ENCODE measurements at places on chromosomes 1 and 21.
A peak's percentile ranks its signal among the peaks of the same experiment; 100 is the strongest.

- DNase-seq, result no peak
Observed at GRCh38 chr1:203202431-203203245, 16.1 kb upstream of the CHI3L1 start.

- DNase-seq, result no peak
Observed at GRCh38 chr1:64469116-64469976, 583 bp upstream of the CACHD1 start.

DNA sequence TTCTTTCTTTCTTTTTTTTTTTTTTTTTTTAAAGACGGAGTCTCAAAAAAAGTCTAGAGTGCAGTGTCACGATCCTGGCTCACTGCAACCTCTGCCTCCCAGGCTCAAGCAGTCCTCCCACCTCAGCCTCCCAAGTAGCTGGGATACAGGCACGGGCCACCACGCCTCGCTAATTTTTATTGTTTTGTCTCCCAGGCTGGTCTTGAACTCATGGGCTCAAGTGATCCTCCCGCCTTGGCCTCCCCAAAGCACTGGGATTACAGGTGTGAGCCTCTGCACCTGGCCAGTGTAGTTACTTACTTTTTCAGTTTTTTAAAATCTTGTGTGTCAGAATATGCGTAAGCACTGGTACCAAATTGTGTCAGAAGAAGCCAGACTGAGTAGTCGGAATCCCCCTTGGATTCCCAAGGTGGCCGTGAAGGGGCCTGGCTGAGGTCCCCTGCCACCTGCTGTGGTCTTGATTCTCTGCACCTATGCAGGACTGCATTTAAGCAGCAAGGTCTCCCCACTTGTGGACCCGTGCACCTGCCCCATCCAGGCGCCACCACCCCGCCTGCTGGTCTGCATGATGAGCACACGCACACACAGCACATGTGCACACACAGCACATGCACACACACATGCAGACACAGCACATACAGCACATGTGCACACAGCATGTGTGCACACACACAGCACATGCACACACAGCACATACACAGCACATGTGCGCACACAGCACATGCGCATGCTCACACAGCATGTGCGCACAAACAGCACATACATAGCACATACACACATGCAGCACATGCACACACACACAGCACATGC, 47.5 kb downstream of the PCNT start:
- no peak for DNase-seq

GRCh38 chr1:32232558-32233304, 10.5 kb downstream of the EIF3I start:
- DNase-seq, result no peak

DNA sequence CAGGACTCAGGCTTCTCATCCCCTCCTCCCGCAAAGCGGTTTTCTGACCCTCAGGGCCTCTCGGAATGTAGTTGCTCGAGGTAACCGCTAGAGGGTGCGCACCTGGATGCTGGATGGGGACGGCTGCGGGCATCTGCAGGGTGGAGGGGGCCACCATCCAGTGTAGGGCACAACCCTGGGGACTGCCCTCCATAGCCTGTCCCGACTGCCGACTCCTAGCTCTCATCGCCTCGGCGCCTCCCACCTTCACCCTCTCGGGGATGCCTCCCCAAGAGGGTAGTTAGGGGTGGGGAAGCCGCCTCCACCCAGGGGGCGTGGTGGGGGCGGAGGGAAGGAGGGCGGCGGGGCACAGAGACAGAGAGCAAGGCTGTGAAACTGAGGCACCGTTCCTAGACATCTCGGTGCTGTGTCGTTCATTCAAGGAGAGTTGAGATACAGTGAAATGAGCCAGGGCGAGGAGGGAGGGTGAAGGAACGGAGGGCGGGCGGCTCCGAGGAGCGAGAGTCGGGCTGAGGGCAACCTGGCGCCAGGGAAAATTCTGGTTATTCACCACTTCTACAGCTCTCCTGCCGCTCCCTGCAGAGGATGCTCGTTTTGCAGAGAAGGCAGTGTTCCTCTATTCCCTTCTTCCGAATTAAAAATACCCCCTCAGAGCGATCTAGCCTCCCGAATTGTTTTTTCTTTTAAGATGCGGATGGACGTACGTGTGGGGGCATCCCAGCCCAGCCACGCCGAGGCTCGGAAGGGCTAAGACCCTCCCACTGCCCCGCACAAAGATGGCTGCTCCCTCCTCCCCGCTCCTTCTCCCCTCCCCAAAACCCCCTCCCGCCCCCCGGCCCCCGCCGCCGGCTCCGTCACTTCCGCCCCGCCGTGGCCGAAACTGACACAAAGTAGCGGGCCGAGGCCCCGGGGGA, at the start of gene ATP8B2:
TSS of gene ATP8B2 (plus strand) at position 857 of the 914 bp plus-strand sequence. CDS start 2,617 bp downstream, outside the sequence.
- DNase-seq, result peak; percentile 85

DNA sequence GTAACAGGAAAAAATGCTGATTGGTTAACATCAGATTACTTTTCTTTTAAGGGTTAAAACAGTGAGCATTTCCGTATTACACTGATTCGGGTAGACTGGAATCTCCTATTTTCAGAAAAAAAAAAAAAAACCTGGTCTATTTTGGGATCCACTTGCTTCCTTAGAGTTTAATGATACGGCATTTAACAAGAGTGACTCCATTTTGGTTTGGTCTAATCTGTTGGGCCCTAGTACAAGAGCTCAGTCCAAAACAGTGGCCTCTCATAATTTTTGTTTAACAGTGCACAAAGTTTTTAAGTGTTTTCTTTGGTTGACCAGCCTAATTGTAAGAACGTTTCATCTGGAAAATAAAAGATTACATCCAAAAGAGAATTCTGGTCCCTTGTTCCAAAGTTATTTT, 120.2 kb downstream of the NRDC start:
- no peak for DNase-seq

DNA sequence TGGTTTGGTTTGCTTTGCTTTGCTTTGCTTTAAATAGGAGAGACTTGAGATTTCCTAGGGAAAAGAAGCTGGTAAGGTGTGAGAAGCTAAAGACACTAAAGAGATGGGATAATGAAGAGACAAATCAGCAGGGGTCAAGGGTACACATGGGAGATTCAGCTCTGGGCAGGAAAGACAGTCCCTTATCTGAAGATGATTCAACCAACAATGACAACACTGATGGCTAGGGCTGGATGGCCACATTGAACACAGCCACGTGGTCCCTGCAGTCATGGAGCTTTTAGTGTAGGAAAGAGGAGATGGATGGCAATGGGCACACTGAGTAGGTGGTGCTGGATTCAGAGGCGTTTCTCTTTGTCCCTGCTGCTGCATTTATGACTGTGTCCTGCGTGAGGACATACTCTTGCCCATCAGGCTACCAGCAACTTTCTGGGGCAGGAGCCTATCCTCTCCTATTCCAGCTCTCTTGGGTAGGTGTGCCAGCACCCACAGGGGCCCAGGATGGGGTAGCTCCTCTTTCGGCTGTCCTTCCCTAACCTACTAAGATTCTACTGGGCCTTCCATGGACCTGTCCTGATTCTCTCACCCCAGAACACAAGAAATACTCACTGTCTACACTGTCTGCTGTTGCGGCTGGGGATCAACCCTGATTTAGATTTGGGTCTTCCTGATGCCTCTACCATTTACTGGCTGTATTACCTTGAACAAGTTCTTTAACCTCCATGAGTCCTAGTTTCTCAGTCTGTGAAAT, 1.4 kb upstream of the SHISA4 start:
- DNase-seq, result no peak

- no peak for DNase-seq
Observed at GRCh38 chr1:14310476-14310875, 288.0 kb upstream of the KAZN start.

- no peak for DNase-seq
Observed at GRCh38 chr1:43372172-43372571, 4.4 kb upstream of the ELOVL1 start.

- DNase-seq, result no peak
Observed at GRCh38 chr1:215003686-215004085, 78.9 kb upstream of the KCNK2 start.

DNA sequence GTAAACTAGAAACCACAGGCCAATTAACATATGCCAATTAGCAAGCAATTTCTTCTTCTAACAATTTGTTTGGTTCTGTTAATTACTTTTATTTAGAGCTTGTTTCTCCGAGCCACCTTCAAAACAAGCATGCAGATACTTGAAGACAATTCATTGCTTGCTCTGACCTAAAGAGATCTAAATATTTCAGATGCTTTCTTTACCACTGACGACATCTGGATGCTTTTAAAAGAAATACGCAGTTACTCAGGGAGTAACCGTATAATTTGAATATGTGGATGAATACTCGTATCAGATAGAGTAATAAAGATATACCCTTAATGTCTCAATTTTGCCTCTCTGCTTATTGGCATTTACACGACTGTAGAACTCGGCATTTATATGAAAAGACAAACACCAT, 390.0 kb downstream of the DISC1 start:
- no peak for DNase-seq

- no peak for DNase-seq
Observed at GRCh38 chr1:158932171-158932570, 819 bp downstream of the PYHIN1 start.

DNA sequence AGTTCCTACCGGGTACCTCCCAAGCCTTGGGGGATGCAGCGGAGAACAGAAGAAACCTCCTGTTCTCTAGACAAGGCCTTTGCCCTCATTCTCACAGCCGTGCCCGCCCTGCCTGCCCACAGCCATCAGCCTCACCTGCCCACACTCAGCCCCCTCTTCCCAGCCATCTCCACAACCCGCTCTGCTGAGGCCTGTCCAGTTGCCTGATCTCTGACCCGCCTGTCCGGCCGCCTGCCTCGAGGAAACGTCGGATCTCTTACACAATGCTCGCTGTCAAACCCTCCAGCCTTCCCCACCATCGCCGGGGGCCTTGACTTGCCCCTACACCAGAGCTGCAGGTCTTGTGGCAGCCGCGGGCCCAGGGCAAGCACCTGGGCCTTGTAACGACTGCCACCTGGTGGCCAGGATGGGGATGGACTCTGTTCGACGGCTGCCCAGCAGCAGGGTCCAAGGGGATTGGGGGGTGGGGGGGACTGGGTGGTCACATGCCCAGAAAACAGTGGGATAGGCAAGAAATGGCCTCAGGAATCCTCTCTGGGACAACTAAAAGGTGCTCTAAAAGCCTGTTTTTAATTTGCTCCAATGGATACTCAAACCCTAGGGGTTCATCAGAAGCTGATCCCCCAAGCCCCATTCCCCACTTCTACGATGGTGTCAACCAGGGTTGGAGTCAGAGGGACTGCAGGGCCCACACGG, 31.0 kb downstream of the SLC45A1 start:
- DNase-seq, result peak; percentile 77

GRCh38 chr1:197778366-197778945, 3.2 kb upstream of the DENND1B start:
- DNase-seq, result no peak

DNA sequence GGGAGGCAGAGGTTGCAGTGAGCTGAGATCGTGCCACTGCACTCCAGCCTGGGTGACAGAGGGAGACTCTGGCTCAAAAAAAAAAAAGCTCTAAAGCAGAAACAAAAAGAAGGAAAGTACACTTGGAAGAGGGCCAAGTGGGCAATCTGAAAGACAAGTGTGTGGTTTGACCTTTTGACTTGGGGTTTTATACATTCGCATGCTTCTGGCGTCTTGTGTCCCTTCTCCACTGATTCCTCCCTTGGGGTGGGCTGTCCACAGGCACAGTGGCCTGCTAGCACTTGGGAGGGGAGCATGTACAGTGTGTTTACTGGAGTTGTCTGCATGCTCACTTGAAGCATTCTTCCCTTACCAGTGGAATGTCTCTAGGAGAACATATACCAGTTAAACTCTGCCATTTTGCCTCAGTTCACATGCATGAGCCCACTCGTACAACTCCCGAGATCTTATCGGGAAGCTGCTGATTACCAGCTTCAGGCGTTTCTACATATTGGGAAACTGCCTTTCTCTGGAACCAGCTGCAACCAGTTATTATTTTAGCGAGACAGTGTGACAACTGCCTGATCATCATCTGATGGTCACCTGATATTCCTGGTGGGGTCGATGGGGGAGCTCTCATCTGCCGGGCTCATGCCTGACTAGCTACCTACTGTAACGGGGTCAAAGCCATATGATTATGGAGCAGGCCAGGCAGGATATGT, 113.5 kb upstream of the ZNF678 start:
- no peak for DNase-seq

DNA sequence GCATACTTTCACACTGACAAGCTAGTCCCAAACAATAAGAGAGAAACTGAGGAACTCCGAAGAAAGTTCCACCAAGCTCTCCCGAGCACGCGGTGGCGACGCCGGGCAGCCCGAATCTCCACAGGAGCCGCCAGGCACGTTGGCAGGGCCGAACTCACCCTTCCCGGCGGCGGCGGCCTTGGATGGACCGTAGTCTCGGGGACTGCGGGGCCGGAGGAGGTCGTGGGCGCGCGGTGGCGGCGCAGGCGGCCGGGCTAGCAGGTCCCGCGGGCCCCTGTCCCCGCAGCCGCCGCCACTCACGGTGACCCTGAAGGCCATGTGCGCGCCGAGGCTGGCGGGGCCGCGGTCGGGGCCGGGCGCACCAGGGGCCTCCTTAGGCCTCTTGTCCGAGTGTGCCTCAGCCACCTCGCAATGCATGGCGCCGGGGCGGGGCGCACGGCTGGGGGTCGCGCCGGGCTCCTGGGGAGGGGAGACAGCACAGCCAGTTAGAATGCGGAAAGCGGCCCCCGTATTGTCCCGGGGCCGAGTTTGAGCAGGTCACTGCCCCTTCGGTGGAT, 1.2 kb downstream of the GLIS1 start:
- no peak for DNase-seq

GRCh38 chr1:205245096-205245495, 17.4 kb downstream of the TMCC2 start:
- no peak for DNase-seq

DNA sequence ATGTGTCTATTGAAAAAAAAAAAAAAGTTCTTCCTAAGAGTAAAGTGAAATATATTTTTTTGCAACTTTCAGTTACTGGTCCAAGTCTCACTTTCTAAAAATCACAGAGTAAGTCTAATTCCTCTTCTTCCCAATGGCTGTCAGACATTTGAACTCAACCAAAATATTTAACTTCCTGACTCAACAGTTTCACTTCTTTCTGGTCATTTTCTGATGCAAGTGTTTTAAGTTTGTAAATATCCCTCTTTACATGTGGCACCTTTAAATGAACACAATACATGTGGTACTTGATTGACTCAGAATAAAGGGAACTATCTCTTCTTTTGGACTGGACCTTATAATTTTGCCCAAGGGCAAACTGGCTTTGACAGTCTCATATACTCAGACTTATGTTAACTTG, 76.7 kb downstream of the ASH1L start:
- DNase-seq, result no peak

- DNase-seq, result peak; percentile 16
Observed at GRCh38 chr1:199931666-199932377, 95.7 kb upstream of the NR5A2 start.

- DNase-seq, result no peak
Observed at GRCh38 chr1:11125931-11126330, 26.3 kb upstream of the EXOSC10 start.

- DNase-seq, result no peak
Observed at GRCh38 chr1:55690366-55690765, 475.2 kb upstream of the USP24 start.

GRCh38 chr1:76266762-76267161, 192.2 kb downstream of the ST6GALNAC3 start:
- no peak for DNase-seq

DNA sequence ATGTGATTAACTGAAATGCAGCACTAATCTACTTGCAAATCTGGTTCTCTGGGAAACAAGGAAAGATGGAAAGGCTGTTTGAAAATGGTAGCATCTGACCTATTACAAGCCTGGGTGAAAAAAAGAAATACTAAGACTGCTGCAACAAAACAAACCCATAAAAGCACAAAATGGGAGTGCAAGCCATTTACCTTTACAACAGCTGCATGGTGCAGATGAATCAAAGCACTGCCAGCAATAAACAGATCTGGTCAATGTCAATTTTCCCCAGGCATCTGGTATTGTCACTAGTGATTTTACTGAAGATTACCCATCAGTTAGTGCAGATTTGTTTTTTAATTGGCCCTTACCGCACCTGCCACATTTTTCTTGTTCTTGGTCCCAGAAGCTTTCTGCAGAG, 1341.7 kb downstream of the PLA2G4A start:
- no peak for DNase-seq
